Activated naive CD8-positive, alpha-beta T cell treated with anti-CD3 and anti-CD28 coated beads, Interleukin-2, amount 10 ng/mL, durations not matched to agents 7 days and 5 days (primary cell): ENCODE measurements at places on chromosomes 13 and 19. TPM values are rescaled to one million over a fixed set of nuclear protein-coding genes. Genes with fewer than 3 reads are reported as not detected.

The ZNF345 gene
- total RNA-seq: 11.0 TPM

The GAPDHS gene
- total RNA-seq: not detected

The CYP2A6 gene
- 0.28 TPM for total RNA-seq

The NCCRP1 gene
- not detected for total RNA-seq

The IGFL4 gene
- total RNA-seq: not detected
